Thoracic aorta (tissue), 2 donors: ENCODE measurements at places on chromosomes 7 and 10. TPM values are rescaled to one million over a fixed set of nuclear protein-coding genes. Genes with fewer than 3 reads are reported as not detected.

Gene GRK5
- 90.2 TPM for total RNA-seq

Gene CHST15
- 34.0 TPM for total RNA-seq

Gene NPY4R2
- not detected for total RNA-seq

Gene TACC2
- 71.0 TPM for total RNA-seq

Gene OPALIN
- not detected for total RNA-seq

Gene DNAH11
- total RNA-seq = 16.2 TPM

Gene ANKRD30A
- total RNA-seq = not detected
